ENCODE measurements at places on chromosomes 12 and 14. TPM values are rescaled to one million over a fixed set of nuclear protein-coding genes. Genes with fewer than 3 reads are reported as not detected.

DNA sequence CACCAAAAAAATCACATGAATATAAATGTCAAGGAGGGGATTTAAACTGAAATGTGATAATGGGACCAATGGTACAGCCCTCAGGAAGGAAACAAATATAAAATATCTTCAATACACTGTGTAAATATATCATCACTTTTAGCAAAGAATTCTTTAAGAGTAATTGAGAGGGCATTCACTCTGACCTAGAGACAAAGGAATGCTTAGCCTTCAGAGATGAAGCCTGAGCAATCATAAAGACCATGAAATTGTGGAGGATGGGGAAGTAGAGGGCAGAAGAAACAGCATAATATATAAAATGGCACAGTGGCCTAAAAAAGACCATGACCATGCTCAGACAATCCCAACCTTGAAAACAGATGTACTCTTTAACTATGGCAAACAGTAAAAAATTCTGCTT is 20.4 kb downstream of the YAF2 start:
- DNase-seq = no peak

GRCh38 chr12:124422570-124423523 is 128.0 kb downstream of the RFLNA start:
- no peak for DNase-seq

The RD3L gene
- not detected for total RNA-seq

GRCh38 chr14:38286452-38286851 is 30.6 kb upstream of the CLEC14A start:
- DNase-seq = no peak

The LRRC43 gene
- 1.1 TPM for total RNA-seq

The DPF3 gene
- under 0.01 TPM for total RNA-seq

- DNase-seq = peak; percentile 20
Measured at GRCh38 chr14:69260190-69260860, 367 bp downstream of the GALNT16 start.

The C1QL4 gene
- under 0.01 TPM for total RNA-seq

DNA sequence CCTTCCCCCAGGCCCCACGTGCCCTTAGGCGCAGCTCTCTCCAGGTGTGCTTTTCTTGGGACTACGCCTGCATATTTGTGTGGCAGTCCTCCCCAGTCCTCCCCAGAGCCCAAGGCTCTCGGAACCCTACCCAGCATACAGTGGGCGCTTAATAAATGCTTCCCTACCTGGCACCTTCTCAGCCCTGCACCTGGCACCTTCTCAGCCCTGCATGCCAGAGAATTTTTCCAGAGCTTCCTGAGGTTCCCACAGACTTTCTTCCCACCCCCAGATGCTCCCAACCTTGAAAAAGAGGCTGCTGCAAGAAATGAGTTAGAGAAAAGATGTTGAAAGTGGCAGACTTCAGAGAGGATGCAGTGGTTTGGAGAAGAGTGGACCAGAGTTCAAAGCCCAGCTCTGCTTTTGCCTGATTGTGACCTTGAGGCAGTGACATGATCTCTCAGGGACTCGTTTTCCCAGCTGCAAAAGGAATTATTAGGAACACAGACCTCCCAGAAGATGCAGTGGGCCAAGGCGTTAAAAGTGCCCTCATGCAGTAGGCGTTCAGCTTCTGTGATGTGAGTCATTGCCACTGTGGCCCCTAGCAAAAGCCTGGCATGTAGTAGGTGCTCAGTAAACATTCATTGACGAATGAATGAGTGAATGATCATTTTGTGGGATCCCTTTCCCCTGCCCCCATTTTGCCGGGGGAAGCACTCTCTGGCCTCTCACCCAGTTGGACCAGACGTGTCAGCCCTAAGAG is 167.2 kb downstream of the PHETA1 start:
- DNase-seq = no peak

The SMCO2 gene
- not detected for total RNA-seq

GRCh38 chr14:89249065-89249695 is 167.9 kb downstream of the FOXN3 start:
- DNase-seq = no peak

- DNase-seq = no peak
Measured at GRCh38 chr12:126212824-126213223, 1147.6 kb downstream of the AACS start.

GRCh38 chr14:103343164-103343879 is 9.3 kb downstream of the EIF5 start:
- no peak for DNase-seq

DNA sequence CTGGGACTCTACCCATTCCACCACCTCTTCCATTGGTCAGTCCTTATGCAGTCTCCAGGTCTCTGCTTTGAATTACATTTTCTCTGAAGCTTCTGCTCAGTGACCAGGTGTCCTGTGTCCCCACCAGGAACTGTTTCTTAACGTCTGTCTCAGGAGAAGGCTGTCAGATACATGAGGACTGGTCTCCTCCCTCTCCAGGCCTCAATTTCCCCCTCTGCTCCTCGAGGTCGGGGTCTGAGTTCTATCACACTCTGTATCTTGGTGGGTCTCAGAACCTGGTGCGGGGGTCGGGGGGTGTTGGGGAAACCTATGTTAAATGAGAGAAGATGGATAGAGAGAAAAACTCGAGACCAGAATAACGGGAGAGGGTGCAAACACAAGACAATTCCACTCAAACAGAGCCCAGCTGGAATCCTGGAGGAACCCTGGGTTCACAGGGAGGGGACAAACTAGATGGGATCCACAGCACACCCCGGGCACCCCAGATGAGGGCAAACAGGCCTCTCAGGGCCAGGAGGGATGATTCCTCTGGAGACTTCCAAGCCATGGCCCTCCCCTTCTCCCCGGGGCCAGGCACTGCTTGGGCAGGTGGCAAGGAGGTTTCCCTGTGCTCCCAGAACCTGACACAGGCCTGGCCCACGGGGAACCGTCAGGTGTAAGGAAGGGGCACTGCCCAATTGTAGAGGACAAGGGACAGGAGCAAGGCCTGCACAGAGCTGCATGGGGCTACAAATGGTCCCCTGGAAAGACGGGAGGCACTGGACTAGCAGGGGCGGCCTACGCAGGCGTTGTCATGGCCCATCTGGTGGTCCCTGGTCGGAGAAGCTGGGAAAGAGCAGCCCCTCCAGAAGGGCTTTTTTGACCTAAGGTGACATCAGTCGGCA is 313.2 kb upstream of the DIO3 start:
- no peak for DNase-seq

The KITLG gene
- total RNA-seq = under 0.01 TPM

The CLEC6A gene
- total RNA-seq = not detected

GRCh38 chr12:109827566-109828550 is 5.3 kb downstream of the TRPV4 start:
- no peak for DNase-seq

DNA sequence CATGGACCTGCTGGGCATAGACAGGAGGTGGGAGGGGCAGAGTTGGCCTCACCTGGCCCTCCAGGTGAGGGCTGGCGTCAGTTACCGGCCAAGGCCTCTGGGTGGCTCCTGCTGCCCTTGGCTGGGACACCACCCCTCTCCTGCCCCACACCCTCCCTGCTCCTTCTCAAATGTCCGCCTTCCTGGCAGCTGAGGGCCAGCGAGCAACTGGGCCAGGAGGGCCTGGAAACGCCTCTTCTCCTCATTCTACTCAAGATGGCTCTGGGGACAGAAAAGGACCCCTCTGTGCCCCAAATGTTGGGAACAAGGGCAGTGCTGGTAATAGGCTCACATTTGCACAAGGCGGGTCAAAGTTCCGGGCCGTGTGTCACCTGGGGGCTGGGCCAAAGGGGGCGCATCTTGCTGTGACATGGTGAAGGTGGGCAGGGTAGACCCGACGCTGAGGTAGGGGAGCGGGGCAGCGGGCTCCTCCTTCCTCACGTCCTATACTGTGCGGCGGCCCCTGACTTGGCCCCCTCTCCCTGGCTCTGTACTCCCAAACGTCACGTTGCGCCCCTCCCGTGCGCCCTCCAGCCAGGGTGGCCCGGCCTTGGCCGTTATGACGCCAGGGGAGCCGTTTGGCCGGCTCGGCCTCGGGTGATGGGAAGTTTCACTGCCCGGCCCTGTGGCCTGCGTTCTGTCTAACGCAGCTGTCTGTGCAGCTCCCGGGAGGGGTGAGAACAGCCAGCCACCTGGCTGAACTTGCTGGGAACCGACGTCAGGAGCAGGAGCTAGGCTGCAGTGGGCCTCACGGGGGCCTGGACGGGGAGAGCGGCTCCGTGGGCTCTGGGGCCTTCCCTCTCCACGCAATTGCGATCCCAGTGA is 18.0 kb upstream of the DLK1 start:
- no peak for DNase-seq

DNA sequence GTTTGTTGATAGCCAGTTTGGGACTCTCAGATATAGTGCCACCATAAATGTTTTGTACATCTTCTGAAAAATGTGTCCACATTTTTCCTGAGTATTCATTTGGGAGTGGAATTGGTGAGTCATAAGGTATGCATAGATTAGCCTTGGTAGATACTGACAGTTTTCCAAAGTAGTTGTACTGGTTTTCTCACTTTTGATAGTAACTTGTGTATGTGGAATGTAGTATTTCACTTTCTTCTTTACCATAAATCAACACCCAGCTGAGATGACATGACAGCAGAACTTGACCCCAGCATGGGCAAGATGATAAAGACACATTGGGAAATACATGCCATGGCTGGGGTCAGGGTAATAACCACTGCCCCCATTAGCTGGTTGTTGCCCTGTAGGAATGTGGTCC is 5.4 kb downstream of the FBXW8 start:
- no peak for DNase-seq

- DNase-seq = no peak
Measured at GRCh38 chr12:23950775-23951451, 1.4 kb upstream of the SOX5 start.

DNA sequence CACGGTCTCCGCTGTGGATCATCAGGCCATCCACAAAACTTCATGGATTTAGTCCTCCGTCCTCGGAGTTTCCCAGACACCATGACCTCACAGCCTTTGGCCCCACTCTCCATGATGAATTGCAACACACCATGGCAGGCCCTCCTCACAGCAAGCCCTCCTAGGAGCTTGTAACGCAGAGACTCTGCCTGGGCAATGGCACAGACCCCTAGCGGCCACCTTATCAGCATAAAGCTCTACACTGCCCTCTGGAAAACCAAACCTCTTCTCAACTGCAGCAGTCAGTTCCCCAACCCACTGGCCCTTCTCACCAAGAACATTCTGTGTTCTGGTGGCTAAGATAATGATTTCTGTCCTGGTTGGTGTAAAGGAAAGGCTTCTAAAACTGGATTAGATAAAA is 238.4 kb upstream of the USP15 start:
- no peak for DNase-seq

GRCh38 chr12:131795690-131796410 is 32.3 kb upstream of the MMP17 start:
- no peak for DNase-seq

The PLBD1 gene
- total RNA-seq = 1.1 TPM

DNA sequence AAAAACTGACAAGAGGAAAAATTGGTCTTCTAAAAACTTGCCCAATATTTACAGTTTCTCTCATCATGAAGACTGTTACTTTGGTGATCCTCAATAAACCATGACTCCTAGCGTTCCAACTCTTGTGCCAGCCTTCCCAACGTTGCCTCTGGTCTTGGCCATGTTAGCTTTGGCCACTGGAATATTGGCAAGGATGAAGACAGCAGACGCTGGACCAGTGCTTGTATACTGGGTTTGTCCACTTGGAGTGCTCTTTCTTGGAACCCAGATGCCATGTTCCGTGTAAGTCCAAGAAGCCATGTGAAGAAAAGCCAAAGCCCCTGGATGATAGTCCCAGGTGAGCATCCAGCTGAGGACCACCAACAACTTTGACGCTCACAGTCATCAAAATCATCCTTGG is 379.6 kb downstream of the NUAK1 start:
- DNase-seq = no peak

The CSAD gene
- total RNA-seq = 7.3 TPM

- DNase-seq = peak; percentile 62
Measured at GRCh38 chr12:47686645-47687240, 19.1 kb downstream of the RPAP3 start.

The TSPAN8 gene
- total RNA-seq = not detected

GRCh38 chr12:88037770-88038169 is 8.6 kb upstream of the C12orf50 start:
- no peak for DNase-seq

GRCh38 chr12:42468341-42468821 is 121.2 kb downstream of the PRICKLE1 start:
- DNase-seq = peak; percentile 9

The RNASE7 gene
- not detected for total RNA-seq

DNA sequence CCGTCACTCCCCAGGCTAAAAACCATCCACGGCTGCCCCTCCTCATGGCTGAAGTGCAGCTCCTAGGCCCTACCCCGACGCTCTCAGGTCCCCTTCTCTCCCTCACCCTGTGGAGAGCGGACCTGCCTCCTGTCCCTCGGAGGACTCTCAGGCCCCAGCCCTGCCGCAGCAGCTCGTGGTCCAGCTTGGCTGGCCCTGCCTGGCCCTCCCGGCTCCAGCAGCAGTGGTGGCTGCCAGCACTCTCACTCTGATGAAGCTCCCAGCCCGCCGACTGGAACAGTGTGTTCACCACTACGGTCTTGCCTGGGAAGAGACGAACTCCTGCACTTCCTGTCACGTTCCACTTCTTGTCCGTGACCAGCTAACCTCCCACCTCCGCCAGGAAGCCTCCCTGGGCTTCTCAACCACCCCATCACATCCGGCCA is 11.1 kb downstream of the BAG5 start:
- DNase-seq = no peak

The UBC gene
- 932 TPM for total RNA-seq

DNA sequence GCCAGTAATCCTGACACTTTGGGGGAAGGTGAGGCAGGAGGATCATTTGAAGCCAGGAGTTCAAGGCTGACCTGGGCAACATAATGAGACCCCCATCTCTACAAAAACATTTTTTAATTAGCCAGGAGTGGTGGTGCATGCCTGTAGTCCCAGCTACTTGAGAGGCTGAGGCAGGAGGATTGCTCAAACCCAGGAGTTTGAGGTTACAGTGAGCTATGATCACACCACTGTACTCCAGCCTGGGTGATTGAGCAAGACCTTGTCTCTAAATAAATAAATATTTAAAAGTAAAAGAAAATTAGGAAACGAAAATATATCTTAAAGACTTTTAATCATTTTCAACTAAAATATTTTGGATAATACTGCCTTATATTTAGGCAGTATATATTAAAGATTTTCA is 25.9 kb downstream of the CKB start:
- DNase-seq = no peak
